Activated naive CD8-positive, alpha-beta T cell treated with anti-CD3 and anti-CD28 coated beads, Interleukin-2, amount 50 U/mL, for 16 hours (primary cell): ENCODE measurements at places on chromosomes 11 and 22.

DNA sequence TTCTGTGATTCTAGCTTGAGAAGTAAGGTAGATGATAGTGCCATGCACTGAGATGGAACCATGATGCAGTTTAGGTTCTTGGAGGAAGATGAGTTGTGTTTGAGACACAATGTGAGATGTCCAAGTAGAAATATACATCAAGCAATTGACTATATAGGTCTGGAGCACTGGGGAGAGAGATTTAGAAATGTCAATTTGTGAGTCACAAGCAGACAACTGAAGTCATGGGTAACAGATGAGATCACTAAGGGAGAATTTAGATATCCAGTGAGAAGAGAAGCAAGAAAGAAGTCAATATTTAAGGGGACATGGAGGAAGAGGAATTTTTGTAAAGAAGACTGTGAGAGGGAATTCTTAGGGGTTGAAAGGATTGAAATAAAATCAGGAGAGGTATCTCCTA is 65.1 kb upstream of the RRAS2 start:
- DNase-seq, result no peak

DNA sequence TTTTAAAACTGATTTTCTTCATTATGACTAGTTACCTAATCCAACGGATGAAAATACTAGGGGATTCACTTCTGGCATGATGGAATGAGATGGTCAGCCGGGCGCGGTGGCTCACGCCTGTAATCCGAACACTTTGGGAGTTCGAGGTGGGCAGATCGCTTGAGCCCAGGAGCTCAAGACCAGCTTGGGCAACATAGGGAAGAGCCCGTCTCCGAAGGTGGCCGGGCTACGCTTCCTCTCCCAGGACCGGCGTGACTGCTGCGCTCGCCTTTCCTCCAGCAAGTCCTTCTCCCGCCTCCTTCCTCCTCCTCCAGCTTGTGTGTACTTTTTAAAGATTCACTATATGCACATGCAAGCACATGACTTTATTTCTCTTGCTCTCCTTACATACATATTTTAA is 505.4 kb upstream of the CCDC90B start:
- DNase-seq, result no peak

DNA sequence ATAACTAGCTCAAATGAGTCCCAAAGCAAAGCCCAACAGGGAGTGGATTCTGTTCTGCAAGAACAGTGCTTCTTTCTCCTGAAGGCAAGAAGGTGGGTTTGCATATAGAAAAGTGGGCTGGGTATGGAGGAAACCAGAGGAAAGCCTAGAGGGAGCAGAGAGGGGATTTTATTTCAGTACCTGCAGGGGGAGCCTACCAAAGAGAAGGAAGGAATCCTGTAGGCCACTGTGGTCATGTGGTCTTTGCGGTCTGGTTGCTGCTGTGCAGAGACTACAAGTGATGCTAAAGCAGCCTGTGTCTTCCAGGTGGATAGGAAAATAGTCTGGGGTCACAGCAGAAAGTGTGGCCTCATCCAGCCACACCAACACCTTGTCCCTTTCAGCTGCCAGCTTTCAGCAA is 33.2 kb upstream of the ZBTB16 start:
- DNase-seq, result no peak

DNA sequence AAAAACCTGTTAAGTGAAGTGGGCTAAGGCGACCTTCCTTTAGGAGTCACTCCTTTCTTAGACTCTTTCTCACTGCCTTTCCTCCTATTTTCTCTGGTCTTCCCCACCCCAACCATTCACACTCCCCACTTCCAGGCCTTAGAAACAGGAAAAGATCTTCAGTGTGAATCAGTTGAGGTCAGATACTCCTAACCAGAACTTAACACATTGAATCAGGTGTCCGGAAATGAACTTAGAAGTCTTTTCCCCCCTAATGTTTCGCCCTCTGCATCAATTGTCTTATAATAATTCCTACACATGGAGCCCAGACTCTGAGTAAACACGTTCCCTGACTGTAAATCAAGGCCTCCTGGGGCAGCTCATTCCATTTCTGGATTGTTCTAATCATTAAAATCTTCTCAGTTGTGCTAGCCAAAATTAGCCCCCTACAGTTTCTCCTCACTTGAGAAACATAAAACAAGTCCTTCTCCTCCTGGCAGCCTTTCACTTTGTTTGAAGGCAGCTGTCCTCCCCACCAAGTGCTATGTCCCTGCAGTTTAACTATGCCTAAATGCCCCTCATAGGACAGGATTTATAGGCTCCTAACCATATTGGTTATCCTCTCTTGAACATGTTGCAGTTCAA is 32.7 kb upstream of the USP47 start:
- no peak for DNase-seq
